ENCODE measurements at places on chromosomes 13 and 19. TPM values are rescaled to one million over a fixed set of nuclear protein-coding genes. Genes with fewer than 3 reads are reported as not detected.
A peak's percentile ranks its signal among the peaks of the same experiment; 100 is the strongest.

ZNF540 gene
- polyA plus RNA-seq: 0.22 TPM

ZNF439 gene
- not detected for polyA plus RNA-seq

- no peak for DNase-seq
Observed at GRCh38 chr13:101486708-101487437, 34.4 kb downstream of the ITGBL1 start.

GRCh38 chr19:29758863-29759262 is 43.8 kb upstream of the C19orf12 start:
- no peak for DNase-seq

DNA sequence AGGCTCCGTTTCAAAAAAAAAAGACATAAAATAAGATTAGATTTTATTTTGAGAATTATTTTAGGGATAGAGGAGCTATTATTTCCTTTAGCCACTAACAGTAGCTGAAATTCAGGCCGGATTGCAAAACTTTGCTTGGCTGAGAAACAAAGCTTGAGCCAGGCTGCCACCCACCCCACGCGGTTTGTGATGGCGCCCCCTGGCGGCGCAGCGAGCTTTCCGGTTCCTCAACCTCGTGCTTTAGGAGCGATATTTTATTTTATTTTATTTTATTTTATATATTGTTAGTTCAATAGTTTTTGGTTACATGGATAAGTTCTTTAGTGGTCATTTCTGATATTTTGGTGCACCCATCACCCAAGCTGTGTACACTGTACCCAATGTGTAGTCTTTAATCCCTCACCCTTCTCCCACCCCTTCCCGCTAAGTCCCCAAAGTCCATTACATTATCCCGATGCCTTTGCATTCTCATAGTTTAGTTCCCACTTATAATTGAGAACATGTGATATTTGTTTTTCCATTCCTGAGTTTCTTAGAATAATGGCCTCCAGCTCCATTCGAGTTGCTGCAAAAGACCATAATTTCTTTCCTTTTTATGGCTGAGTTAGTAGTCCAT is 19.8 kb upstream of the CEACAM4 start:
- peak; percentile 66 for DNase-seq

All from A549 (cell line).